ENCODE measurements at places on chromosomes 5 and 9. TPM values are rescaled to one million over a fixed set of nuclear protein-coding genes. Genes with fewer than 3 reads are reported as not detected.

The PRRX2 gene
- 0.38 TPM for total RNA-seq

The PCDHGB6 gene
- total RNA-seq, result 6.2 TPM

The EQTN gene
- not detected for total RNA-seq

The NRARP gene
- 64.3 TPM for total RNA-seq

The SSNA1 gene
- total RNA-seq, result 102 TPM
